ENCODE measurements at places on chromosomes 4 and X. TPM values are rescaled to one million over a fixed set of nuclear protein-coding genes. Genes with fewer than 3 reads are reported as not detected.

Gene GPAT3
- total RNA-seq: 5.8 TPM

DNA sequence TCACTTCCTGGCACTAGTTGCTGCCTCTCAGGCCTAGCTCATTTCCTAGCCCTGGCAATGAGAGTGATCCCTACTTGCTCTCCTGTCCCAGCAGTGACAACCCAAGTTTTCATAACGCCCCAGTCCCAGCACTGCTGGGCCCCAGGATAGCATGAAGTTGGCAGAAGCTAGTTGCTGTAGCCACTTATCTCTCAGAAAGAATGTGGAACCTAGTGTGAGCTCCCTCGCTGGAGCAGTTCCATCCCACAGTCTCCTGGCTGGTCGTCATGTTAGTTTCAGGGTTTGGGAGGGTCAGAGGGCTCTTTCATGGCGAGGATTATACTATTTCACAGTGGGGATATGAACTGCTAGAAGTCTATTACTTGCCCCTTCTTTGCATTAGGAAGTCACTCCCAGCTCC, 5.1 kb downstream of the PF4 start:
- DNase-seq: no peak

DNA sequence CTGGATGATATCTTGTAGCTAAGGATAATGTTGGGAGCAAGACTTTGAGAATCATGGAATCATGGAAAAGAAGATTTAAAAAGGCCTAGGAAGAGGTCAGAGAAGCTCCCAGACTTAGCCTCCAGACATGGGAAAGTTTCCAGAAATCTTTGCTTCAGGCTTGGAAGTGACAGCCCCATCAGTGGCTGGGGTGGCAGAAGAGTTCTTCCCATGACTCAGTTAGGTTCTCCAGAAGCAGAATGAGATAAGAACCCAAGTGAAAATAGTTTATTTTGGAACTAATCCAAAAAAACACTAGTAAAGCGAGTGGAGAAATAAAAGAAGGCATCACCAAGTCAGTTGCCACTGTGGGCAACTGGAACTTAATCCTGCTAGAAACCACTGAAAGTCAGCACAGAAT, 506.9 kb downstream of the MID1IP1 start:
- no peak for DNase-seq

Gene PPARGC1A
- not detected for total RNA-seq

GRCh38 chr4:101334963-101335572, 12.3 kb downstream of the PPP3CA start:
- no peak for DNase-seq

Gene FOXR2
- not detected for total RNA-seq

DNA sequence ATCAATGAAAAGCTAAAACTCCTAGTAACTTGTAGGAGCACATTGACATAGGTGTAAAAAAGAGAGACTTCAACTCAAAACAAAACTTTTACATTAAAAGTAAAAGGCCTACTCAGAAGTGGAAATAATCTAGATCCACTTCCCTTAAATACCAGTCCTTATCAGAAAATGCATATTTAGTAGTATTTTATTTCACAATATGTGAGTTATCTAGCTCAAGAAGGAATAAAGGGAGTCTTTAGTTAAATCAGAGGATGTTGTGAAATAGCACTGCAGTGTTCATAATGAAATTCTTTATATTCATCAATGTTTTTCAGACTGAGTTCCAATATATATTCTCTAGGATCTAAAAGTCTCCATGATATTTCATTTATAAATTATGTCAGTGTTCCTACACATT, 715.0 kb downstream of the GRID2 start:
- no peak for DNase-seq

DNA sequence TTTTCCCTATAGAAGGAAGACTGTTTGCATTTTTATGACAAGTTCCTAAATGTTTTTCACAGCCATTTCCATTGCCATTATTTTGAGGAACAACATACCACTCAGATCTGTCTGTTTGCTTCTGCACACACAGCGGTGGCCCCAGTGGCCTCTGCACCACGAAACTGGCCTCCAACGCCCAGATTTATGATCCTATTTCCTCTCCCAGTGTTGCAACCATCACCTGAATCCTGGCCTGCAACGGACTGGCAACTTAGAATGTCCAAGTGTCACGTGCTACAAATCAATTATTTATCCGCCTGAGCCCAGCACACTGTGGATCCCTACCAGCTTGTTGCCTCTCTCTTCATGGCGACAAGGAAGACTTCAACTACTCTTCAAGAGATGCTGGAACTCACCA, 9.2 kb downstream of the RAI2 start:
- DNase-seq: no peak

GRCh38 chr4:54568184-54568583, 89.6 kb upstream of the KIT start:
- no peak for DNase-seq

Gene CCDC149
- 0.45 TPM for total RNA-seq

- DNase-seq: no peak
Observed at GRCh38 chrX:115413246-115413878, 123.8 kb downstream of the LUZP4 start.

Gene GUF1
- 15.5 TPM for total RNA-seq

GRCh38 chr4:185128272-185129119, 14.6 kb upstream of the SLC25A4 start:
- peak; percentile 17 for DNase-seq

GRCh38 chr4:149630064-149630463, 185.6 kb downstream of the IQCM start:
- no peak for DNase-seq

DNA sequence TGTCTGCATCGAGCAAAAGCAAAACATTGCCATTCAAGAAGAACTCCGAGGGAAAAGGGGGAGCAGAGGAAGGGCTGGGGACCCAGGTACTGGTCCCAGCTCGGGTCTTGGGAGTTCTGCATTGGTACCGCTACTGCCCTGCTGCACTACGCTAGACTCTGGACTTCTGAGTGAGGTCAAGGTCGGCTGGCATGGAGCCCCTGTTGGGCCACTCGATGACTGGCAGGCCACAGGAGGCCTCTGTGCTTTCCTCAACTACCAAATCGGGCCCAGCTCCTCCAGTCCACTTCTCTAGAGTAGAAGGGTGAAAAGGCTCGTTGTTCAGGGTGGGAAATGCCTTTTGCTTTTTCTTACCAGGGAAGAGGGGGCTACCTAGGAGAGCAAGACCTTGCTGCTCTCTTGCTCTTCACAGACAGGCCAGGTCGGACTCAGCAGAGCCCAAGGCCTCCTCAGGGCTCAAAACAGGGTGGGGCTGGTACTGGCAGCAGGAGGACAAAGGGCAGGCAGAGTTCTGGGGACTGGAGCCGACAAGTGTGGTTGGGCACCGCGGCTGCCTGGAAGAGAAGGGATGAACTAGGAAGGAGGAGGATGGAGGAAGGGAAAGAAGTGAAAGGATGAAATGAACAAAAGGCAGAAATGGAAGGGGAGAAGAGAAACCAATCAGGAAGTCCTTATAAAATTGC, 8.9 kb upstream of the IRAK1 start:
- DNase-seq: no peak

- DNase-seq: no peak
Observed at GRCh38 chrX:34624416-34624815, 32.7 kb downstream of the TMEM47 start.

Gene KCTD8
- total RNA-seq: not detected

GRCh38 chr4:95439071-95439470, 109.7 kb downstream of the UNC5C start:
- DNase-seq: no peak

DNA sequence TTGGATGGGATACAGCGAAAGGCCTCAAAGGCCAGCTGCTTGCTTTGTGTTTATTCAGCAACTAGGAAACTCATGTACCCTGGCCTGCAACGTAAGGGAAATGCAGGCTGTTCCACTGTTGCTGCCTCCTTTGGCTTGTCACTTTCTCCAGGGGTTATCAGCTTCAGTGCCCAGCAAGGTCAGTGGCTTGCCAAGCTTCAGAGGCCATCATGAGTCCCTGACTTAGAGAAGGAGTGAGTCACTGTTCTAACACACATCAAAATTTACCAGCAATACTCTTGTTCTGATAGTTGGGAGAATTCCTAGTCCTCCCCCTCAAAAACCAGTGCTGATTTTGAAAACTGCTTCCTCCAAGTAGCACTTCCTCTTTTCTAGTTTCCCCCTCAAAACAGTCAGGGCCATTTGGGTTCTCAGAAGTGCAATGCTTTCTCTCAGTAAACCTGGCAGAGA, 250.8 kb downstream of the ARHGAP24 start:
- no peak for DNase-seq

GRCh38 chr4:149766135-149766534, 49.5 kb downstream of the IQCM start:
- DNase-seq: no peak

Gene EGF
- total RNA-seq: not detected

Gene NHSL2
- total RNA-seq: 17.0 TPM

Gene PDLIM3
- total RNA-seq: not detected

GRCh38 chr4:91267543-91267942, 1036.2 kb upstream of the GRID2 start:
- DNase-seq: no peak

DNA sequence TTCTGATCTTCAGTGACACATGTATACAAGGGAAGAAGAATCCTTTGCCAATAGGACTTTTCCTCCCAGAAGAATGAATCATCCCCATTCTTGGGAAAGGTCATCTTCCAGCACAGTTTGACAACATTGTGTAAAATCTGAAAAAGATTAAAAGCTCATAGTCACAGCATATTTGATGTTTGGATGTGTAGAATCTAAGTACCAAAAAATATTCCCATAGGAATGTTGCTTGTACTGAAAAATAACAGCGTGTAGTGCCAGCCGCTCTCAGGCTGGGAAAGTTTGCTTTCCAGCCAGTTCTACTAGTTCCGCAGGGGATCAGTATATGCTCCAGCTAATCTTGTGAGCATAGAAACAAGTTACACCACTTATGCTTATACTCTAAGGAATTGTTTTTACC, 74.7 kb upstream of the IL13RA1 start:
- DNase-seq: no peak

DNA sequence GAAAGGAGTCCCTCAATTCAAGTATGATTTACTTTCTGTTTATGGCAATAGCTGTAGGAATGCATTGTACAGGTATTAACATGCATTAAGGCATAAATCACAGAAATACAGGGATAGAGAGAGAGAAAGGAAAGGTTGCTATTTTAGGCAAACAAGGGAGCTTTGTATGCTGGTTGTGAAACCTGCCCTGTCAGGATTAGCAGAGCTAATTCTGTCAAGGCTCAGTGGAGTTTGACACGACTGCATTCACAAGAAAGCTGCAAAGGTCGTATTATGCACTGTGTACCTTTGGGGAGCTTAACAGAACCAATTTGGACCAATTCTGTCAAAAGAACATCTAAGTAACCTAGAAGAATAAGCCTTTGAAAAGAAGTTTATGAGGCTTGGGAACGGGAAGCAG, 239.3 kb downstream of the GRIA2 start:
- no peak for DNase-seq

DNA sequence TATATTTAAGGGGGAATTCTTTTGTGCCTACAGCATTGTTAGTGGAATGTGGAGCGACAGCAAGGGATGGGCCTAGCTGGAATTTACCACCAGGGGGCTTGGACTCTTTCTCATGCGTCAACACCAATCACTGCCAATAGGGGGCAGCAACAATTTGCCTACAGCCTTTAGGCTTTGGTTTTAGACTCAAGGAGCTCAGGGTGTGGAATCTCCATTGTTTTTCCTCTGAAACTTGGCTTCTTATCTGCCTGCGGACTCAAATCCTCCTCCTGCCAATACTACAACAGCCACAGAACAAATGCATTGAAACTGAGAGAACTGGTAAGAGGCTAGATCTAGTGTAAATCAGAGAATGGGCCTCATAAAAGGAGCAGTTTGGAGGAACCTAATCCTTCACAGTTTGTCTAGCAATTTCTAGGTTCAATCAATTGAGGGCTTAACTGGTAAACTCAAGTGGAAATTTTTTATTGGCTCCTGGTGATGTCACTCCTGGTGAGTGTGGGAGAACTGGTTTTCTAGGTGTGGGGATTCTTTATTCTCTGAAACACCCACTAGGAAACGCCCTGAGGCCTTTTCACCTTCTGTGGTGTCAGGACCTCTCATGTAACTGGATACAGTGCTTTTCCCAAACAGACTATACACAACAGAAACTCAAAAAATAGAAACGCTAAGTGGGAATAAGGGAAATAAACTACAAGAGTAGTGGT, 27.9 kb upstream of the TMSB4X start:
- DNase-seq: peak; percentile 76

GRCh38 chr4:22498866-22499265, 17.0 kb downstream of the ADGRA3 start:
- DNase-seq: no peak

- no peak for DNase-seq
Observed at GRCh38 chr4:188399834-188400233, 260.6 kb downstream of the TRIML1 start.

DNA sequence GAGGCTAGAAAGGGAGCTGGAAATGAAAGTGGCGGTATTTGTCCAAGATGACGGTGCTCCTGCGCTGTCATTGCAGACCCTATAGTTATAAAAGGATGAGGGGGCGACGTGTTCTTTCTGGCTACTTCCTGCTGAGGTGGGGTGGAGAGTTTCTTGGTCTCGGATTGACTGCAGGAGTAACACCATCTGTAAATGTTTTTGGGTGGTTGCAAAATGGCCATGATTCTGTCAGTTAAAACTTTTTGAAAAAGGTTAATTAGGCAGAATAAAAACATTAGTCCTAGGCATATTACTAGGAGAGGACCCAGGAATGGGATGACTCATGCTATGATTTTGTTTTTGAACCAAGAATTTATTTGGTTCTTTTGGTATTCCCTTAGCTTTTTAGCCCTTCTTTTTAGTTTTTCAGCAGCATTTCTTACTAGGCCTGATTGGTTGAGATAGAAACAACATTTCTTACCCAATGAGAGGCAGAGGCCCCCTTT, 53.1 kb downstream of the USP11 start:
- no peak for DNase-seq

DNA sequence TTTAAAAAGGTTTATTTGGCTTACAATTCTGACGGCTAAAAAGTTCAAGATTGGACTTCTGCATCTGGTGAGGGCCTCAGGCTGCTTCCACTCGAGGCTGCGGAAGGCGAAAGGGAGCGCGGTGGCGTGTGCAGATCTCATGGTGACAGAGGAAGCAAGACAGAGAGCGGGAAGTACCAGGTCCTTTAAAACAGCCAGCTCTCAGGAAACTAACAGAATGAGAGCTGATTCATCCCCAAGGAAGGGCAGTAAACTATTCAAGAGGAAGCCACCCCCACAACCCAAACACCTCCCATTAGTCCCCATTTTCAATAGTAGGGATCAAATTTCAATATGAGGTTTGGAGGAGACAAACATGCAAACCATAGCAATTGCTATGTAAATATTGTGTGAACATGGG, 2144.2 kb upstream of the AGA start:
- DNase-seq: no peak

Gene CT45A5
- not detected for total RNA-seq

- no peak for DNase-seq
Observed at GRCh38 chrX:128805236-128805635, 718.1 kb downstream of the SMARCA1 start.

DNA sequence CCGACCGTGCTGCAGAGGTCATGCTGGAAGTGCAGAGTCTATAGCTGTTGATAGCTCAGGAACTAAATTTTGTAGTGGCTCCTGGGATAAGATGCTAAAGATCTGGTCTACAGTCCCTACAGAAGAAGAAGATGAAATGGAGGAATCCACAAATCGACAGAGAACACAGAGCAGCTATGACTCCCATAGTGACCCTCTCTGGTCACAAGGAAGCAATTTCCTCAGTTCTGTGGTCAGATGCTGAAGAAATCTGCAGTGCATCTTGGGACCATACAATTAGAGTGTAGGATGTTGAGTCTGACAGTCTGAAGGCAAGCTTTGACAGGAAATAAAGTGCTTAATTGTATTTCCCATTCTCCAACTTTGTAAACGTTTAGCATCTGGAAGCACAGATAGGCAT, 8.8 kb downstream of the MANBA start:
- DNase-seq: no peak
